ENCODE measurements at places on chromosomes 7 and 10.
A peak's percentile ranks its signal among the peaks of the same experiment; 100 is the strongest.

GRCh38 chr10:69847883-69848282 lies 46.2 kb downstream of the COL13A1 start:
- DNase-seq, result peak; percentile 52

GRCh38 chr7:118492466-118492865 lies 268.0 kb downstream of the ANKRD7 start:
- DNase-seq, result no peak

- DNase-seq, result peak; percentile 66
Measured at GRCh38 chr10:57955076-57955475, 312.6 kb downstream of the IPMK start.

GRCh38 chr10:12966067-12966466 lies 35.4 kb downstream of the CCDC3 start:
- no peak for DNase-seq

GRCh38 chr7:2521952-2522591 lies 2.5 kb downstream of the LFNG start:
- peak; percentile 89 for DNase-seq

- DNase-seq, result no peak
Measured at GRCh38 chr7:102096012-102096332, 190.7 kb upstream of the SH2B2 start.

- DNase-seq, result no peak
Measured at GRCh38 chr7:17944720-17945119, 4.4 kb upstream of the SNX13 start.

DNA sequence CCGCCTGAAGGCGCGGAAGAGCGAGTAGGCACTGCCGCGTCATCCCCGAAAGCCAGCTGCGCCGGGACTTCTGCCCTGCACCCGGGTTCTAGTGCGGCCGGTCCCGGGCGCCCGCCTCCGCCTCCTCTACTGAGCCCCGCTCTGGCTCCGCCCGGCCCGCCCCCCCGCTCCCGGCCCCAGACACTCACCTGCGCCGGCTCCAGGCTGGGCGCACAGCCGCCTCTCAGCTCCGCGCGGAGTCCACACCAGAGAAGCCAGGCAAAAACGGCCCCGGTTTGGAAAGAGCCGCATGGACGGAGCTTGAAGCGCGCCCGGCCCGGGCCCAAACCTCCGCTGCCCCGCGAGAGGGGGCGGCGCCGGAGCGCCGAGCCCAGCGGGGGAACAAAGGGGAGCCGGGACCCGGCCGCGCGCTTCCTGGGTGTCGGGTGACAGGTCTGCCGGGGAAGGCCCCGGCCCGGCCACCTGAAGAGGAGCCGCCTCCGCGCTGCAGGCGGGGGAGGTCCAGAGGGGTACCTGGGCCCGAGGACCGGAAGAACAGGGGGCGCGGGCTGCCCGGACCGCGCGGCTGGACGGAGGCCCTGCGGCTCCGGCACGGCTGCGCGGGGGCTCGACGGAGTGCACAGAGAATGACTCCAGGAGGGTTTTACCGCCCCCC lies 168.2 kb downstream of the NRF1 start:
- peak; percentile 79 for DNase-seq

DNA sequence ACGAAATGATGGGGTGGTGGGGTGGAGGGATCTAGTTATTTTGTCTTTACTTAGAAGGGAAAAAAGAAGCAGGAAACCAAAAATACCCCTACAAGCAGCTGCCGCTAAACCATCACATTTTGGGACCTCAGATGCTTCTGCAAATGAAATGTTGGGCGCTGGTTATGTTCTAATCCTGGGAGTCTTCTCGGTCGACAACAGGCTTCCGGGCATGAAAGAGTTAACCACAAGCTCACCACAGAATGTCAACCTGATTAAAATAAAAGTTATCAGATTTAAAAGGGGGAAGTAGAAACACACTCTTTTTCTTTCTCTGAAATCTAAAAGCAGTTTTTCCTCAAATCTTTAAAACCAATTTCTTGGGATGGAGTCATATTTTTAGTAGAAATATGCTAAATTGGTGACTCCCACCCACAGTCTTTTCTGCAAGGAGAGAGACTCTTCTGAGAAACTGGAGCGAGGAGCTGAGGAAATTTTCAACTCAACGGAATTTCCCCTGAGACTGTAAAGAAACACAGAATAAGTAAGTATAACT lies 16.8 kb downstream of the IL2RA start:
- DNase-seq, result no peak

DNA sequence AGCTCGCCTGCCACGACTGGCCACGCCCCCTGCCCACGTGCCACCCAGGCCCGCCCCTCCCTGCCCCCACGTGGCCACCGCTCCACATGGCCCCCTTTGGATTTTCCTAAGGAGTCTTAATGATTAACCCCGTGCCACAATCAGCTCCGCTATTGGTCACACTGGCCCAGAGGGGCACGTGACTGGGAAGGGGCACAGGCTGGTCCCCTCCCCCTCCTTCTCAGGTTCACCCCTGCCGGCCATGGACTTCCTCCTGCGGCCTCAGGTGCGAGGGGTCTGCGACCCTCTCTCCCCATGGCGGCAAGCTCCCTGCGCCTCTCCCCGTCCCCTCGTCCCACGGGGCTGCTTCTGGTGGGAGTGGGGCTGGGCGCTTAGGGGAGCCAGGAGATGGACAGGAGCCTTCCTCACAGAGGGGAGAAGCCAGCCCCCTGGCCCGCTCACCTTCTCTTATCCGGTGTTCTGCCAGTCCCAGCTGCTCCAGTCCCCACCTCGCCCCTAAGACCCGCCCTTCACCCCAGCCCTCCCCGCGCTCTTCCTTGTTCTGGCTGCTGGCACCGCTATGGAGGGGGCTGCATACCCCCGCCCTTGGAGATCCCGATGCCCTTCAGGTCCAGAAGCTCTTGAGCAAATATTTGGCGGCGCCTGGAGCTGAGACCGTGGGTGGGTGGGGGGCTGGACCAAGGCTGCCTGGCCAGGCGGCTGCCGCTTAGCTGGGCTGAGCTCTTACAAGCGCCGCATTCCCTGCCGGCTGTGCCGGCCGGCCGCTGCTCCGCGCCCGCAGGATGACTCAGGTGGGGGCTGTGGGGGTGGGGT lies 3.2 kb downstream of the SLC4A2 start:
- DNase-seq, result no peak

DNA sequence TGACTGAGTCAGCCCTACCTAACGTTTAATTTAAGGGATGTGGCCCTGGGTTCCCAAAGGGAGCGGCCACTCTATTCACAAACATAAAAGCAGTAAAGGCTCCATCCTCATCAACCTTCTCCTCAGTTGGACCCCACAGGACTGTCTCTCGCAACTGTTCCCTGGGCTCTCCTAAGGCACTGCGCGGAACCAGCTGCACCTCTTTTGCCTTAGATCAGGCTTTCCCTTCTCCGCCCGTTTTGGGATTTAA lies 689 bp upstream of the GTPBP4 start:
- DNase-seq, result peak; percentile 24

- DNase-seq, result peak; percentile 13
Measured at GRCh38 chr7:37433166-37433565, 15.5 kb downstream of the ELMO1 start.

DNA sequence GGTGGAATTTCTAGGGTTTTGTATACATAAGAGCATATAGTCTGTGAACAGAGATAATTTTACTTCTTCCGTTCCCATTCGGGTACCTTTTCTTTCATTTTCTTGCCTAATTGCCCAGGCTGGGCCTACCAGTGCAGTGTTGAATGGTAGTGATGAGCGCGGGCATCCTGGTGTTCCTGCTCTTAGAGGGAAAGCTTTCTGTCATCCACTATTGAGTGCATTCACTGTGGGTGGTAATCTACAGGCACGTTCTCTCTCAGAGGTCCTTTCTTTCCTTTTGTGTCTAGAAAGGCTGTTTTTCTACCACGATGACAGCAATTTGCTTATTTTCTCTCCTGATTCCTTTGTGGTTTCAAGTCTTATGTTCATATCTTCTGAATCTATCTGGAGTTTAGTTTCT lies 65.0 kb downstream of the INPP5A start:
- no peak for DNase-seq

DNA sequence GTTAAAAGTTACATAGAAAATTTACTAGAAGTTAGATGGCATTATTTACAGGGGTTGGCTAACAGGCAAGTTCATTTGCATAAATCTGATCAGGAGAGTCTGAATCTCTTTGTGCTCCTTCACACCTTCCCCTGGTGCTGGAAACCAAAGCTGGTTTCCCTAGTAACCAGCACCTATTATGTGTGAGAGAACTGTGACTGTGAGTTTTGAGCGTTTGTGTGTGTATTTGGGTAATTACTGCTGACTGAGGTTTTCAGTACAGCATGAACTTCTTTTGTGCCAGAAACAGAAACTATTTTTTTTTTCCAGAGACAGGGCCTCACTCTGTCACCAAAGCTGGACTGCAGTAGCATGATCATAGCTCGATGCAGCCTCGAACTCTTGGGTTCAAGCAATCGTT lies 10.3 kb upstream of the IFIT1B start:
- DNase-seq, result peak; percentile 49

DNA sequence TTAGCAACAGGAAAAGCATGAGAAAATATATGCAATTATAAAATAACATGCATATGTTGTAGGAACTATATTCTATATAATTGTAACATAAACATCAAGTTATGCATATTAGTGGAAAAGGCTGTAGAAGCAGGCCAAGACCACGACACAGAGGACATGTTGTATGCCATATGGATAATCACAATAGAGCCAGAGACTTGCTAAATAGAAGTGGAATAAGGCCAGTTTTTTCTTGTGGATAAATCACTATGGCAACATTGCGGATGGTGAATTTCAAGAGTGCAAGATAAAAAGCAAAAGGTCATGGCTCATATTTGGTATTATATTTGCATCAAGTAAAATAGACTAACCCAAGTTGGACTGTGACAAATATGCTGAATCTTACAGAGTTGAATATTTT lies 93.0 kb downstream of the PCDH15 start:
- no peak for DNase-seq

GRCh38 chr10:97333601-97334369 lies 744 bp downstream of the FRAT2 start:
- DNase-seq, result peak; percentile 68
